HuH-7.5 (cell line): ENCODE measurements at places on chromosomes 2 and 18.

- no peak for DNase-seq
Observed at GRCh38 chr2:64348386-64349130, 105.4 kb upstream of the LGALSL start.

- no peak for DNase-seq
Observed at GRCh38 chr2:108316461-108317258, 28.0 kb downstream of the SULT1C2 start.

GRCh38 chr18:12924616-12925015 is 23.2 kb upstream of the SEH1L start:
- no peak for DNase-seq

GRCh38 chr2:11296401-11296800 is 48.0 kb downstream of the ROCK2 start:
- no peak for DNase-seq

- no peak for DNase-seq
Observed at GRCh38 chr2:74414881-74415761, 6.3 kb downstream of the C2orf81 start.

DNA sequence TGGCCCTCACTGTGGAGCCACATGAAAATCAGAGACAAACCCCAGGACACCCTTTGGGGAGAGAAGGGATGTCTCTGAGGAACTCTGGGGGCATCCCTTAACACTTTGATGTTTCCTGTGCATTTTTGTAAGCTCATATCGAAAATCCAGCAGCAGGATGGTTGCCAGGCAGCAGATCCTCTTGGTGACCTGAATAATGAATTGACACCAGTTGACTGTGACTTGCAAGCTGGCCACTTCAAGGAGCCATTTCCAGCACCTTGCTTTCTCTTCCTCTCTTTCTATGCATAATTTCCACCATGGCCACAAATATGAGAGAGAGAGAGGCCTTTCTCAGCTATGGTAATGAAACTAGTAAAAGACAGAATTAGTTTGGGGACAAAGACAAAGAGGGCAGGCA is 91.7 kb downstream of the NRP2 start:
- no peak for DNase-seq

- DNase-seq, result no peak
Observed at GRCh38 chr18:58601468-58602266, 27.2 kb downstream of the ALPK2 start.

GRCh38 chr2:98026927-98027522 is 31.3 kb upstream of the TMEM131 start:
- no peak for DNase-seq

- peak; percentile 71 for DNase-seq
Observed at GRCh38 chr2:25309402-25309801, 32.3 kb downstream of the DNMT3A start.

DNA sequence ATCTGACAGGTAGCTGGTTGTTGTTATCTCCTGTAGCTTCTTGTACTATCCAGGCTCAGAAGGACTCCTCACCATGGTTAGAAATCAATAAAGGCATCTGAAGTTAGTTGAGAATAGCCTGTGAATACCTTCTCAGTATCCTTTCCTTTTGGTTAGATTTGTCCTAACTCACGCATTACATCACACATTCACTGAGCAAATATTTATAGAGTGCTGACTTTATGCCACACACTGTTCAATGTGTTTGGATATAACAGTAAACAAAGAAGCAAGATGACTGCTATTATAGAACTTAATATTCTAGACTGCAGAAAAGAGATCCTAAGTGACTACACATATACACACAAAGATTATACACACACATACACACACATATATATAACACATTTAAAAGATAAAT is 889.9 kb upstream of the CHAC2 start:
- DNase-seq, result no peak

DNA sequence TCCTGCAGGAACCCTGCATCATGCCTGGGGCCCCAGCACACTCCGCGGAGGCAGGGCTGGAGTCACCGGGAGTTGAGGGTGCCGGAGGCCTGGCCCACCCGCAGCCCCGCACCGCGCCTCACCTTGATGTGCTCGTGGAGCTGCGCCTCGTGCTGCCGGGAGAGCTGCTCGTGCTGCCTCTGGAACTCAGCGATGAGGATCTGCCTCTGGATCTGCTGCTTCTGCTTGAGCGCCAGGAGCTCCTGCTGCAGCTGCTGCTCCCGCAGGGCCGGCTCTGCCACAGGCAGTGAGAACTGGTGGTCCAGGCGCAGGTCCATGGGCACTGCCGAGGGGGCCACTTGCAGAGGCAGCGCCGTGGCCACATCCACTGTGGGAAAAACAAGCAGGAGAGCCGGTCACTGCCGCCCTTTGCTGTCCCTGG is 211.1 kb downstream of the HDAC4 start:
- no peak for DNase-seq

GRCh38 chr2:221569871-221570270 is 2.2 kb downstream of the EPHA4 start:
- DNase-seq, result no peak

- no peak for DNase-seq
Observed at GRCh38 chr2:241135737-241136136, 13.5 kb downstream of the PASK start.

DNA sequence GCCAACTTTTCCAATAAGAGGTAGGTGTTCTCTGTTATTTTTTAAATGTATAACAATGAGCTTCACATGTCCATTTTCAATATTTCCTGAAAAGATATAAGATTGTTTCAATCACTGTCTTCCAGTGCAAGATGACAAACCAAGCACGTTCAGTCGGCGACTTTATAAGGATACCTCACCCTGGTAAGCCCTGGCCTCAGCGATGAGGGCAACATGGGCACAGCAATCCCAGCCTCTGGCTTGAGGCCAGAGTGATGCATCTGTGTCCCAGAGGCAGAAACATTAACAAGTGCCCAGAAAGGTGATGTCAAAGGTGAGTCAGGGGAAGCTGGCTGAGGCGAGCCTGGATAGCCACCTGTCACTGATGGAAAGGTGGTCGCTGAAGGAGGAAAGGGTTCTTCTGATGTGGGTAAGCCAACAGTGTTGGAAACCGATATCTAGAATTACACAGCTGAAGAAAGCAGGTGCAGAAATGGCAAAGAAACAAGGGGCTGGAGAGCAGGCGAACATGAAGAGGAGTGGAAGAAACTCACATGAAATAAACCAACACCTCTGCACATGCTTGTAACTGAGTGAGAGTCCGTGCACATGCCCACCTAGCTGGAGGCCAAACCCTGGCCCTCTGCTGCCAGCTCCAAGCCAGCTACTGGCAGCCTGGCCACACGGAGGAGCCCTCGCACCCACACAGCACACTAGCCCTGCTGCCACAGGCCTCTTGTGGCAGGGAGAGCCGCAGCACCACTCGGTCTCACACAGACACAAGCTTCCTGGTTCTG is 65.5 kb downstream of the FBXO15 start:
- DNase-seq, result peak; percentile 25

DNA sequence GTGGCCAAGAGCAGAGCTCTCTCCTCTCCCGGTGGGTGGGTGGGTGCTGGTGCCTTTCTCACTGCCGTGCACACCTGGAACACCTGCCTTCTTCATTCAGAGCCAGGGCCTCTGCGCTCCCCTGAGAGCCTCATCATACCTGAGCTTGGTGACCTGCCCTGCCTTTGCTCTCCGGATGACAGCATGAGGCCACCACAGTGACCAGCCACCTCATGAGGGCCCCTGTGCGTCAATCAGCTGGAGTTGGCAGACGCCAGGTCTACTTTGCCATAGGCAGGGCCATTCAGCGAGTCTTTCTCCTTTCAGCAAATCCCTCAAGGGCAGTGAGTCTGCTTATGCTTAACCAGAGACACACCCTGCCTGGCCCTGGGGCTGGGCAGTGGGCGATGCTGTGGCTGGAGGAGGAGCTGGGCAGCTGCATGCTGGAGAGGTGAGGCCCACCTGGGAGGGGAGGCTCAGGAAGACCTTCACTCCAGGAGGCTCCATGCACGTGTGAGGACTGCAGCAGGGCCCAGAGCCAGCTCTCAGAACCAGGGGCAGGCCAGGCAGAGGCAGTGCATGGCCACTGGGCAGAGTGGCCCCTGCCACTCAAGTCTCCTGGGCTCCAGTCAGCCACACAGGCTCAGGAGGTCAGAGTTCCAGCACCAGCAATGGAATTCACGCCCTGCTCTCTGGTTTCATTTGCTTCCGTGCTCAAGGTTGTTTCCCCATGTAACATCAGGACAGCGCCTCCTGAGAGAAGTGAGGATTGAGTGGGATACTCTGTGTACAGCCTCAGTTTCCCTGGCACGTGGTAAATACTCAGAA is 417.5 kb upstream of the MYT1L start:
- DNase-seq, result no peak

DNA sequence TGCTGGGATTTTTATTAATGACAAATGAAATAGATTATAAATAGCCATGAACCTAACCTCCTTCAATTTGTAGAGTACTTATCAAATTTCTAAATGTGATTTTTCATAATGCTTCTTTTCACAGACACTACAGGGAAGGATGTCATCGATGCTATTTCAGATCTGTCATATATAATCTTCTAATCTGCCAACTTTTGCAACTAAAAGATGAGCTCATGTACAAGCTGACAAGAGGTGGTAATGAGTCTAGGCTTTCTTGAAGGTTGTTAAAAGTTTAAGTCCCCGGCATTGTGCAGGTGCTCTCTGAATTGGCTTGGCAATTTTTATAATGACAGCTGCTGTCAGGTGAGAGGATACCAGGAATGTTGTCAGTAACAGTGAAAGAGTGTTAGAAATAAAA is 320.4 kb downstream of the LRRTM4 start:
- no peak for DNase-seq

DNA sequence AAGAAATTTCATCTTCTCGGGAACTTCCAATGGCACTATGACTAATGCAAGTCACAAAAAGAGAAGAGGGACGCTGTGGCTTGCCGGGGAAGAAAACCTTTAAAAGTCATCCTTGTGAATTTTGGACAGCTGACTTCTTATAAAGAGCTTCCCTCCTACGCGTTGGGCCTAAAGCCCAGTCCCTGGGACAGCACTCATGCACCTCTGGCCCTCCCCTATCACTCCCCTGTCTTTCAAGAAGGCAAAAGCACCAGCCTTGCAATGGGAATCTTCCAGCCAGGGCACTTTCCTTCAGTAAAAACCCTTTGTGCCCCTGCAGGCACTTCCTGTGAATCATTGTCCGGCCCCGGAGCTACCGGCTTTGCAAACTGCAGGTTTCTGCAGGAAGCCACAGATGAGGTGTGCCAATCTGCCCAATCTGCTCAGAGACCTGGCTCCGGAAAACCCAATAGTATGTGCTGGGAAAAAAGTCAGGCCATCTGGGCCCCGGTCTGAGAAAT is 7.1 kb downstream of the MREG start:
- DNase-seq, result no peak
